GM04503 (cell line): ENCODE measurements at places on chromosomes 7 and 10.

GRCh38 chr7:50791938-50792341, 9.2 kb upstream of the GRB10 start:
- peak; percentile 11 for DNase-seq

DNA sequence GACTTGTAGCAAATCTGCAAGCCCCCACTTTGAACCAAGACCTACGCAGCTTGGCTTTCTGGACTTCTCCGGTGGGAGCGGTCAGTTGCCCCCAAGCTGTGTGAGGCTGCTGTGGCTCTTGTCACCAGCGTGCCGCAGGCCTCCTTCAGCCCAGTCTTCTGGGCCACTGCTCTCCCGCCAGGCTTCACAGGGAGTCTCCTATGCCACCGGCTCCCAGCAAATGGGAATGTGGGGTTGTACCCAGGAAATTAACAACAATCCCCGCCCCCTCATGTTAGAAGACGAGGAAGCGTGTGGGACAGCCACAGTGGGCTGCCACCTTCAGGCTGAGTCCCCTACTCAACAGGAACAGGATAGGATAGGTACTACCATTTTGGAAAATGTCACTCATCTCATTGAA, 4.2 kb downstream of the WDR86 start:
- DNase-seq: no peak

- no peak for DNase-seq
Measured at GRCh38 chr7:149819961-149820340, 18.2 kb upstream of the ZNF862 start.

DNA sequence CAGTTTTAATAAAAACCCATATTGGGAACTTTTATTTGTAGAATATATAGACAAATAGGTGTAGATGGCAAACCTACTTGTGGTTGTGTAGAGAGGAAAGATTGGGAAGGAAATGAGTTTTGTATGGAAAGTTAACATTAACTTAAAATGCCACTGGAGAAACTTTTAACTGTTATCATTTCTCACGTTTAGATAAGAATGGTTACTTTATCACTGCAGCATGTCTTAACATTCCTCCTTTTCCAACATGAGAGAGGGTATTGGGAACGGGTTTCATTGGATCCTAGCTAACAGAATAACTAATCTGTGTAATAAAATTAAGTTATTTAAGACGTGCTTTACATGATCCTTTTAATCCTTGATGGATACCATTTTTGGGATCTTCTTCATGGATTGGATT, 1.8 kb downstream of the LUC7L2 start:
- DNase-seq: no peak

DNA sequence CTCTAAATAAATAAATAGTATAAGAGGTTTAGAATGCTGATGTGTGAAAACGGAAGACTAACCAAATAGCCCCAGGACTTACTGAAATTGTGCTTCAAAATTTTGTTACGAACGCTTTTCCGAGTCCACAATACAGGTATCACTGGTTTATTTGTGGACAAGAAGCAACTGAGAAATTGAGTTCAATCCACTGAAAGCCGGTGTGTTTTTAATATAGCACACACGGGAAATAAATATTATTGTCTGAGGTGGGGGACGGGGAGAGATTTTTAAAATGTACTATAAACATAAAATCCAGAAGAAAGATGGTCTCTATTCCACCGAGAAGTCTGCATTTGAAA, 598 bp downstream of the SLC16A12 start:
- no peak for DNase-seq

- DNase-seq: no peak
Measured at GRCh38 chr10:63375458-63375857, 90.3 kb downstream of the JMJD1C start.

DNA sequence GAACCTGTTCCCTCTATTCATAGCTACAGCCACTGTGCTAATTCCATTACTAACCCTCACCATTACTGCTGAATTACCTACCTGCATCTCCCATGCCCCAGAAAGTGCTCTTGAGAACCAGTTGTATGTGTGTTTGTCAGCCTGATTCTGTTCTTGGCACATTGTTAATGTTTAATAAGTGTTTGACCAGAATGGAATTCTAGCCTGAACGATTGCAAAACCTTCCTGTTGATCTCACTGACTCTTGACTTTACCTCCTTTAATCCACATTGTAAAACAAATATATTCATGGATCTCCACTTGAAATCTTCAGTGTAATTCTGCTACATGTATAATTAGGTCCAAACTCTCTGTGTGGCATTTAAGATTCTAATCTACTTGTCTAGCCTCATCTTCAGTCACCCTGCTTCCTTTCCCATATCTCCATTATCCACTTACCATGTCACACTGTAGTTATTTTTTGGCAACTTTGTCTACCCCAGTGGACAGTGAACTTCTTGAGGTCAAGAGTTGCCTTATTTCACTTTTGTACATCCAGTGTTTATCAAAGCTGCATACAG, 4.9 kb downstream of the ZNF277 start:
- DNase-seq: no peak

- DNase-seq: peak; percentile 11
Measured at GRCh38 chr7:82778021-82778420, 334.4 kb upstream of the CACNA2D1 start.

DNA sequence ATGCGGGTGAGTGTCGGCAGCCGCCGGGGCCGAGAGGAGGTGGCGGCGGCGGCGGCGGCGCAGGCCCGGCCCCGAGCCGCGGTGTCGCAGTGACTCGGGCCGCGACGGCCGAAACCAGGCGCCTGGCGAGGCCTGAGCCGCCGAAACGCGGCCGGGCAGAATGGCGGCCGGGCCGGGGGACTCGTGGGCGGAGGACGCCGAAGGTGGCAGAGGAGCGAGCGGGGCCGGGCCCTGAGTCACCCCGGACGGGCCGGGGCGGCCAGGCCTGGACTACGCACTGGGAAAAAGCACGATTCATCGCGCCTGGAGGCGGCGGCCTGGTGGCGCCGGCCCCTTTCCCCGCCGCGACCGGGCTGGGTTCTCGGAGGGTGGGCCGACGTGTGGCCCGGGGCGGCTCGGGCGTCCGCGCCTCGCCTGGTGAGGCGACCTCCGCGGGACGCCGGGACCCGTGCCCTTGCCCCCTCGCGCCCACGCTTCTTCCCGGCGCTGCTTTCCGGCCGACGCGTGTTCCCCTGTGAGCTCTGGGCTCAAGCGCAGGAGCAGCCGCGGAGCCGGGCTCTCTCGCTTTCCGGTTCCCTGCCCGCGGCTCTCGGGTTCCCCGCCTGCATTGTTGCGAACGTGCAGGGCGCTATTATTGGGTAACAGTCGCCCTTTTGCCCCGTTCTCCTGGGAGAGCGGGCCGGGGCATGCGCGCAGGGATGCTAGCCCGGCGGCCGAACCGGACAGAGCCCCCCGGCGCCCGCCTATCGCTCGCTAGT, 500 bp downstream of the CUL1 start:
- DNase-seq: no peak

- DNase-seq: no peak
Measured at GRCh38 chr7:100077205-100077604, 4.3 kb downstream of the ZNF3 start.

- DNase-seq: no peak
Measured at GRCh38 chr7:47951374-47951773, 3.1 kb upstream of the PKD1L1 start.

- DNase-seq: peak; percentile 64
Measured at GRCh38 chr10:83539528-83540308, 599.6 kb upstream of the GHITM start.

- DNase-seq: no peak
Measured at GRCh38 chr7:115127399-115128021, 205.6 kb downstream of the MDFIC start.

GRCh38 chr10:103512166-103512565, 18.7 kb downstream of the NEURL1 start:
- no peak for DNase-seq
